ENCODE measurements at places on chromosomes 7 and 10.

GRCh38 chr7:124338861-124339260 is 306.0 kb upstream of the TMEM229A start:
- DNase-seq: no peak

- no peak for DNase-seq
These were observed 49.7 kb downstream of the C10orf120 start for GRCh38 chr10:122649903-122650302.

DNA sequence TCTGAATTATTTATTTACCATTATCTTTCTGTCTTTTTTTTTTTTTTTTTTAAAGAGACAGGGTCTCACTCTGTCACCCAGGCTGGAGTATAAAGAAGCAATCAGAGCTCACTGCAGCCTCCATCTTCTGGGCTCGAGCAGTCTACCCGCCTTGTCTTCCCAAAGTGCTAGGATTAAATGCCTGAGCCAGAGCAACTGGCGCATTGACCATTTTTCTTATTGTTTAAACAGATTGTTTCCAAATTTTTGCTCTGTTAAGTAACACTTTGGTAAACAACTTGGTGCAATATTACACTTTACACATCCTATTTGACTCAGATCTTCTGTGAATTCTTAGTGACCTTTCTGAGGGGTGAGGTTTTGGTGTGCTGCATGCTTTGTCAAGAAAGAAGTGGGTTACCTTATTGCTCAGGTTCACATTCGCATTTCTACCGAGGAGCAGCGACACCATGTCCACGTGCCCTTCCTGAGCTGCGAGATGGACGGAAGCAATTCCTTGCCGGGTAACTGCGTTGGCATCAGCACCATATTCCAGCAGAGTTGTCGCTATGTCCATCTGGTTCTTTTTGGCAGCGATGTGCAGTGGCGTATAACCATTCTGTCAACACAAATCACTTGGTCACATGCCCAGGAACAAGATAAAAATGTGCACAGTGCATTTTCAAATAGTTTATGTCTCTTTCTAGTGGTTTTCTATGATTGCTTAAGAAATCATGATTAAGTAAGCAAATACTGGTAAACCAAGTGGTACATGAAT is 203.2 kb downstream of the ANK3 start:
- DNase-seq: peak; percentile 55

GRCh38 chr10:93383562-93383981 is 98.6 kb downstream of the MYOF start:
- DNase-seq: no peak
